ENCODE measurements at places on chromosomes 2 and 18.

- no peak overlapping the region for H3K4me3 ChIP-seq
- no peaks in the 10 kb centered on the region for H3K36me3 ChIP-seq
- no peaks in the 10 kb centered on the region for H3K27me3 ChIP-seq
These were observed 26.8 kb downstream of the PKDCC start for GRCh38 chr2:42074661-42075060.

DNA sequence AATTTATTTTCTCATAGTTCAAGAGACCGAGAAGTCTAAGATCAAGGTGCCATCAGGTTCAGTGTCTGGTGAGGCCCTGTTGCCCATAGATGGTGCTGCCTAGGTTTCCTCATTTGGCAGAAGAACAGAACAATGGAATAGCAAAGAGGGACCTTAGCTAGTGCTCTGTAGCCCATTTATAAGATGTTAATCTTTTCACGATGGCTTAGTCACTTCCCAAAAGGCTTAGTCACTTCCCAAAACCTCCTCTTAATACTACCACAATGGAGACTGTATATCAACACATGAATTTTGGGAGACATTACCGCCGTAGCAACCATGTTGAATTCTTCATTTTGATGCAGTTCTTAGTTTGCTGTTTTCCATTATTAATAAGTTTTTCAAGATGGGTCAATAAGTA lies 246.3 kb upstream of the NRP2 start:
- no peak overlapping the region for H3K27ac ChIP-seq
- no peaks in the 10 kb centered on the region for H3K27me3 ChIP-seq
- DNase-seq: no peak
- no peaks in the 10 kb centered on the region for H3K36me3 ChIP-seq
- H3K4me1 ChIP-seq: no peaks in the 10 kb centered on the region

GRCh38 chr2:239929504-239929903 lies 95.6 kb downstream of the NDUFA10 start:
- H3K4me1 ChIP-seq: no peaks in the 10 kb centered on the region
- H3K36me3 ChIP-seq: no peaks in the 10 kb centered on the region
- DNase-seq: no peak
- no peaks in the 10 kb centered on the region for H3K27me3 ChIP-seq
- H3K4me3 ChIP-seq: no peak overlapping the region
- H3K27ac ChIP-seq: no peak overlapping the region

GRCh38 chr18:41128126-41128525 lies 826.9 kb upstream of the PIK3C3 start:
- no peaks in the 10 kb centered on the region for H3K27me3 ChIP-seq
- no peaks in the 10 kb centered on the region for H3K4me1 ChIP-seq
- H3K4me3 ChIP-seq: no peak overlapping the region
- no peaks in the 10 kb centered on the region for H3K36me3 ChIP-seq
- no peak overlapping the region for H3K27ac ChIP-seq
- DNase-seq: no peak

GRCh38 chr2:112004253-112004645 lies 50.8 kb upstream of the TMEM87B start:
- no peak overlapping the region for H3K4me3 ChIP-seq
- no peak for DNase-seq
- no peaks in the 10 kb centered on the region for H3K27me3 ChIP-seq
- H3K27ac ChIP-seq: no peak overlapping the region
